ENCODE measurements at places on chromosomes 3 and 15.

- no peak for DNase-seq
Measured at GRCh38 chr3:53460326-53460725, 34.1 kb upstream of the CACNA1D start.

DNA sequence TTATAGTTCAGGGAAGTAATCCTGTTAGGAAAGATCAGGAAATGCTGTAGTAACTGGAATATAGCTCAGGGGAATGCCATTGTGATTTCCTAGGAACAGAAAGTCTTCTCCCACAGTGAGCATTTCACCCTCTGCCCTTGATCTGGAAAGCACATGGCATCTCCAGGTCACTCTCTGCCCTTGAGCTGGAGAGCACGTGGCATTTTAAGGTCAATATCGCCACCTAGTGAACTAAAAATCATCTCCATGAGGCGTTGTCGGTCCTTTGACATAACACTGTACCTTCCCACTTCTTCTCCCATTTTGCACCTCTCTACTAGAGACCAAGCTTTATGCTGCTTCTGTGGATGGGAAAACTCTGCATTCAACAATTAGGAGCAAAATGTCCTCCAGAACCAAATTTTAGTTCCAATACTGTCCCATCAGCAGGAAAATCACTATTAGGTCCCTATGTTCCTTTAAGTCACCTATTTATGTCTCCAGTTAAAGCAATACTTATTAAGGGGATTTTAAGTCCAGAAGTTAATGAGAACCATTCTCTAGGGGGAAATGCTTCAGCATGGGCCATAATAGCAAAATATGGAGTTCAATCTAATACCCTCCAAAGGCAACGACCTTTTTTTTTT lies 54.7 kb upstream of the GK5 start:
- DNase-seq = peak; percentile 21

DNA sequence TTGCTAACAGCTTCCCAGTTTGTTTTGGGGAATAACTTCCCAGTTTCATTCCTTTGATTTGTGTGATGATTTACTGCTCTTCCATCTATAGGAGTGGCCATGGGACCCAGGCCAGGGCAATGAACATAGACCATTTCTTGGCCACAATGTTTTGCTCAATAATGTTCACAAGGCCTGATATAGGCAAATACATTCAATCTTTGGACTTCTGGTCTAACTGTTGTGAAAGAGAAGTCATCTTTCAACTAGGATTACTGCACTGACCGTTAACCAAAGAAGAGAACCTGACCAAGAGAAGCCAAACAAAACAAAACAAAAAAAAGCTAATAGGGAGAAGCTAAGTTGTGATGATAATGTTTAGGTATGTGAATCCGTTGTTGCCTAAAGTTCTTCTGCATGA lies 221.8 kb upstream of the SUCLG2 start:
- DNase-seq = no peak

- no peak for DNase-seq
Measured at GRCh38 chr15:43383070-43383469, 12.2 kb downstream of the TUBGCP4 start.

GRCh38 chr3:102528727-102529126 lies 93.9 kb downstream of the ZPLD1 start:
- no peak for DNase-seq

DNA sequence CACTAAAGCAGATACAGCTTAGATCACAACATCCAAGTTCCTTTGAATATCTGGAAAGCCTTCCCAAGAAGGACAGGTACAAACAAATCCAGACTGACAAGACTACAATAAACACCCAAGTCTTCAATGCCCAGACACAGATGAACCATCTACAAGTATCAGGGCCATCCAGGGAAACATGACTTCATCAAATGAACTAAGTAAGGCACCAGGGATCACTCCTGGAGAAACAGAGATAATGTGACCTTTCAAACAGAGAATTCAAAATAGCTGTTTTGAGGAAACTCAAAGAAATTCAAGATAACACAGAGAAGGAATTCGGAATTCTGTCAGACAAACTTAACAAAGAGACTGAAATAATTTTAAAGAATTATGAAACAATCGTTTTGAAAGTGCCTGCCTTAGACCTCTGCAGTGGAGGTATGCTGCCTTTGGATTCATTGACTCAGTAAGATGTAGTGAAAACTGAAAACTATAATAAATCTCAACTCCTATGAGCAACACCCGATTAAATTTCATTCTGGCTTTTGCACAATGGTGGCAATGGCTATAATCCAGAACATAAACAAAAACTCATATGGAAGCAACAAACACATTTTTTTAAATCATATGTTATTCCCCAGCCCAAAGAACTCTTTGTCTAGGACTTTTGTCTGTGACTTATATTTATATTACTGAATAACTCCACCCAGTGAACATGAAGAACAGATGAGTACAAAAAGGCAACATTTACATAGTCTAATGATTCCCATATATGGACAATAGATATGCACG lies 12.6 kb upstream of the COL8A1 start:
- no peak for DNase-seq

DNA sequence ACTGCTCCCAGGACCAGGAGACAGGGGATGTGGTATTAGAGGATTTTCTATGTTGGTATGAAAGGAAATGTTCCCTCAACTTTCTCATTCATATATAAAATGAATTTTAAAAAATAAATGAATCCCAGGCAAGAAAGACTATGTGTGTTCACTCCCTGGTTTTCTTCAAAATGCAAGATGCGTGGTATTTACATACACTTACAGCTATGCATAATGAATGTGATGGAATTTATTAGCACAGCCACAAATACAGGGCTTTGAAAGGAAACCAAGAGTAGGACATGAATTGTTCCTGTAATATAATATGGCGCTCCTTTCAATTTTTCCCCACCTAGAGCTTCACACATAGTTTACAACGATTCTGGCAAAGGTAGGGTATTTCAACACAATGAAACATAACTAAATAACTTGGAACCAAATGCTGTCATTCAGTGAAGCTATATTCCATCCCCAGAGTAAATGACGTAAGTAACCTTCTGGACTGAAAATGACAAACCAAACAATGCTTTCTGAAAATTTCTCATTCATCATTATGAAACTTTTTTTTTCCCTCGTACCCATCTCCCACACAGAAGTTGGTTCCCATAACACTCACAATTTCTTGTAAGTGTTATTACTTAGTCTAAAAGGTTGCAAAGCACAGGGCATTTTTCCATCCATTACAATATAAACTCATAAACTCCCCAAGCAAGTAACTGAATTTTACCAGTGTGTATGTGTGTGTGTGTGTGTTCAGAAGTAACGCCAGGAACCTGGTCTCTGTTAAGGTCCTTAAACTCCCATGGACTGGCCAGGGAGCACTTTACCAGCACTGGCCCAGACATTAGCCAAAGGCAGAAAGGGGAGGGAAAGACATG lies 41.8 kb downstream of the CBLB start:
- no peak for DNase-seq

DNA sequence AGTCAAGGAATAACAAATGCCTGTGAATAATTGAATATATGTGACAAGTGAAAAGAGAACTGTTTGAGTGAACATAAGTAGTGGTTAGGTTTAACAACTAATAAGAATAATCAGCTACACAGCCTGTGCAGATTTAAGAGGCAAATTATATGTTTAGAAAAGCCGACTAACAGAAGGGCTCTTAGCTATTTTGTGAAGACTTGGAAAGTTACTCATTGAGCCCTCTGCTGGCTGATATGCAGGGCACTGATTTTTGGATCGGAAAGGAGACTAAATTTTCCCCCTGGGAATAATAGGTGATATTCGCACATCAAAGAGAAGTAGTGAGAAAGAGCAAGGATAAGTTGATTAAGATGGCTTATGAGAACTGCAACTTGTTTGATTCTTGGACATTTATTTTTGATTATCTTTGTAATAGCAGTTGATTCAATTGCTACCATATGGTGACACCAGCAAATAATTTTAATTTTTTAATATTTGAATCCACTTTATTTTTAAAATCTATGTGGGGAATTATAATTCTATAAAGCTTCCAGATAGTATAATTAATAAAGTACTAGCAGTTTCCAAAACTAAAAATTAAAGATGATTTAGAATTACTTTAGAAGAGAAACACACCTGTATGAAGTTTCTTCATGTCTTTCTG lies 156.2 kb downstream of the NLGN1 start:
- DNase-seq = no peak

GRCh38 chr3:195932418-195933043 lies 24.2 kb upstream of the TNK2 start:
- no peak for DNase-seq

- DNase-seq = no peak
Measured at GRCh38 chr3:10292505-10293419, at the start of gene GHRL. TSS of gene GHRL (minus strand) at chr3:10292947. CDS start at chr3:10290180, 2,767 bp downstream.

- DNase-seq = no peak
Measured at GRCh38 chr3:31533169-31534064, 692 bp downstream of the STT3B start.

DNA sequence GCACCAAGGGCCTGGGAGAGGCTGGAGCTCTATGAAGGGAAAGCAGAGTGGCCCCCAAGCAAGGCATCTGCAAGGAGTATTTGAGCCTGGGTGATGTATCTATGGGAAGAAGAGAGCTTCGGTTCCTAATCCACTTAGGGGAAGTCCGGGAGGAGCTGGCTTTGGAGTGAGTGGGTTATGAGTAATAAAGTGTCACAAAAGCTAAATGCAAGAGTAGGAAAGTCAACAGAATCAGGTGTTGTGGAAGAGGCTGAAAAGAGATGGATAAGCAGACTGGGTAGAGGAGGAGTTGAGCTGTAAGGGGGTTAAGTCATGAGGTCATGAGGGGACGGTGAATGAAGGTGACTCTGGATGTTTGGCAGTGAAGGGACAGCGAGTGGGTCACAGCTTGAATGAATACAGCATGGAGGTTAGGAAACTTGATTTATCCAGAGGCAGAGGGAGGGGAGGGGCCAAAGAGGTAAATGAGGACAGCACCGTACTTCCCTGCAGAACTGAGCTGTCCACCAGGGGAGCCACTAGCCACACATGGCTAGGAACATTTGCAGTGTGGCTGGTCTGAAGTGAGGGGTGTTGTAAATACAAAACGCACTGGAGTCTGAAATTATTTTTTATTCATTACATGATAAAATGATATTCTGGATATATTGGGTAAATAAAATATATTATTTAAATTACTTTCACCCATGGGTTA lies 83.3 kb downstream of the ADCY5 start:
- no peak for DNase-seq

DNA sequence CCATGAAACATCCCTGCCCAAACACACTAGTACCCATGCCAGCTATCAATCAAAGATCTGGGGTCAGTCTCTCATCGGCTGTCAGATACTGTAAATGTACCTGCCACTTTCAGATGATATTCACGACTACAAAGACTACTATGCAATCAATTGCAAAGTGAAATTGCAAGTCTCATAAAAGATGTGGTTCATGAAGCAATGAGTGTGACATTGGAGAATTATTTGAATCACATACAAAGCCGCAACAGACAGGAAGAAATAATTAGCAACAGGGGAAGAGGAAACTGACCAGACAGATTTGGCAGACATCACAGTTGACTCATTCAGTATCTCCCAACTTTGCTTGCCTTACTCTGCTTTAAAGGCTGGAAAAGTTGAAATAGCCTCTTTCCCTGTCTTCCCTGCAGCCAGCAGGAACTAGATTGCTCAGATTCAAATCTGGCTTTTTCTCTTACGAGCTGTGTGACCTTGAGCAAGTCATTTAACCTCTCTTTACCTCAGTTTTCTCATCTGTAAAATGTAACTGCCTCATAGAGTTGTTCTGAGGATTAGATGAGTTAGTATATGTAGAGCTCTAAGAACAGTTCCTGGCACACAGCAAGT lies 95.7 kb upstream of the C3orf80 start:
- DNase-seq = peak; percentile 89

DNA sequence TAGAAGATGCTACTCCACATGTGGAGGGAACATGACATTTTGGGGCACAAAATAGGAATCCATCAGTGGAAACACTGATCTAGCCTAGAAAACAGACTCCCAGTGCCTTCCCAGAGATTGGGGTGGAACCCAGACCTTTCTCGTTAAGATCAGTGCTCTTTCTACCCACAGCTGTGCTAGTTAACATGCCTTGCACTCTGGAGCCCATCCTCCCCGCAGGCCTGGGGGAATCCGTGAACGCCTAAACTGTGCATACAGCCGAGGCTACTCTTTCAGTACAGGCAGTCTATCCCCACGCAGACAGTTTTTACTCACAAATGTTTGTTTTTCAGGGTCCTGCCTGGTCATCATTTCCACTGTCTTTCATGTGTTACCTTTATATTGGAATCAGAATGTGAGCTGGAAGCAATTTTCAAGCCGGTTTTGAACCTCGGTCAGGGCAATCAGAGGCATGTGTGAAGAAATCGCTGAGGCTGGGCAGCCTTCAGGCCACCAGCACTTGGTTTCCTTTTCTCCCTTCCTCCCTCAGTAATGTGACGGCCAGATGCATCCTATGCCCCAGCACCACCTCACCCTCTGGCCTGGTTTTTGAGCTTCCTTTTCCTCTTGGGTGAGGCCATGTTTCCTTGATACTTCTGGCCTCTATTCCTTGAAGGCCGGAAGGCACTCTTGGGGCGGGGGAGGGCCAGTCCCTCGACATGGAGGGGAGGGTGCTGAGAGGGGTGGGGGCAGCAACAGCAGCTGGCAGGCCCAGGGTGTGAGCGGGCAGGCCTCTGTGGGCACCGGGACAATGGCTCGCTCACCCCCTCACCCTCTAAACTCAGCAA lies 123.6 kb upstream of the GALNT15 start:
- no peak for DNase-seq

GRCh38 chr3:158743664-158744566 lies 11.7 kb upstream of the RARRES1 start:
- no peak for DNase-seq

DNA sequence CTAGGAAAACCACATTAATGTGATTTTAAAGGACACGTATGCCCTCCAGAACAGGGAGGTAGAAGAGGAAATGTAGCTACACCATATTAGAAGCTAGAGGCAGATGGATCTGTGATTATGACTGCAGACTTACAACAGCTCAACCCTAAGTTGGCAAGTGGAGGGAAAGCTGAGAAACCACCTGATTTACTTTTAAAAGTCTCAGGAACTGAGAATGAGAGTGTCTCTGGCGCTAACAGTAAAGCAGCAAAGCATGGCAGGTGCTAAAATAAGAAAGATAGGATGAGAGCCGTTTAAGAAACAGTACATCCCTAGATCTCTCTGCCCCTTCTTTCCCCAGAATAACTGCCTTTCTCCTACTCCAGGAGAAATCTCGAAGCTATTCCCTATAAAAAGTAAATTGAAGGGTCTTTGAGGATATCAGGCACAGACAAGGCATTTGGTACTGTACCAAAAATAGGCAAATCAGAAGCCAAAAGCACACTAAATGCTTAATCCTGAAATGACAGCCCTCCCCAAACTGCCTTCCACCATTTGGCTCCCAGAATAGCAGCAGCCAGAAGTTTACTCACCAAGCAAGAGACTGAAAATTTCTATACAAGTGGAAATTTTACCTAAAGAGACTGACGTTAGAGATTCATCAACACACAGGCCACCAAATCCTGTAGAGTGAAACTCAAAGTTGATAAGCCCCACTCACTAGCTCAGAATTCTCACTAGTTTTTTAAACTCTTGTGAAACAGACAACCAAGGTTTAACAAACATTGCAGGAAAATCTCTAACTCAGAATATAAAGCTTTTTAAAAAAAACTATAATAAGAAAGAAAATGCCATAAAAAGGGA lies 34.3 kb upstream of the PARP14 start:
- DNase-seq = no peak

All from AG04449 (cell line).